Cerebellum (tissue), 4 donors: ENCODE measurements at places on chromosomes 11 and 22.
A peak's percentile ranks its signal among the peaks of the same experiment; 100 is the strongest.

DNA sequence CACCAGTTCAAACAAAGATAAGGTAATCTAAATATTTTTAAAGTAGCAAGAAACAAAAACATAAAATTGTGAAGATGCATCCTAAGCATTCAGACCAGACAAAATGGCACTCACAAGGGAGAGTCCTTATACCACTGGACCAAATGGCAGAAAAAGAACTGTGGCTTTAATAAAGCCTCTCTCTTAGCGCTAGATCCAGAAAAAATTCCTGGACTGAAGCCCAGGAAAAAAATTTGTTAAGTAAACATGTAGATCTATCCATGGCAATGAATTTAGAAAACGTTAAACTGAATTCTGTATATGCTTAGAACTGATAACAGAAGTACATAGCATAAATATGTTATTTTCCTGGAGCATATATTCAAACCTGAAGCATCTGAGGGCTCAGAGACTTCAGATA, 11.8 kb upstream of the CD59 start:
- no peak for DNase-seq

DNA sequence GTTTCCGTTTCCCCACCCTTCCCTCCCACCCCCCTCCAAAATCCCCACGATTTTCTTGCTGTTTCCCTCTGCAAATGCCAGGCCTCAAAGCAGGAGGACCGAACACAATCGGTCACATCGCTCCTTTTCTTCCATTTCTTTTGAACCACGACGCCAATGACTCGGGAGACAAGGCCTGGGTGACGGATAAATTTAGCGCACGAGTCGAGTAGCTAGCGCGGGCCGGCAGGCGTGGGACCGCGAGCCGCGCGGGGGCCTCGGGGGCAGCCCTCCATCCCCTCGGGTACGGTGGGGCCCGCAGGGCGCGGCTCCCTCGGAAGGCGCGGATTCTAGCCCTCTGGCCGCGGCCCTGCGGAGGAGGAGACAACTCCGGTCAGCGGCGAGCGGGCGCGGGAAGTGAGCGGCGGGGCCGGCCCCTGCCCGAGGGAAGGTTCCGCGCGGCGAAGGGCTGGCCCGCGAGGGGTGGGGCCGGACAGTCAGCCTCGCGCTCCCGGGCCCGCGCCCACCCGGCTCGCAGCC, 414 bp downstream of the JOSD1 start:
- no peak for DNase-seq

- no peak for DNase-seq
These were observed 8.8 kb upstream of the SCUBE1 start for GRCh38 chr22:43351966-43352345.

GRCh38 chr11:112113539-112114457, 27.1 kb downstream of the SDHD start:
- DNase-seq: peak; percentile 53

DNA sequence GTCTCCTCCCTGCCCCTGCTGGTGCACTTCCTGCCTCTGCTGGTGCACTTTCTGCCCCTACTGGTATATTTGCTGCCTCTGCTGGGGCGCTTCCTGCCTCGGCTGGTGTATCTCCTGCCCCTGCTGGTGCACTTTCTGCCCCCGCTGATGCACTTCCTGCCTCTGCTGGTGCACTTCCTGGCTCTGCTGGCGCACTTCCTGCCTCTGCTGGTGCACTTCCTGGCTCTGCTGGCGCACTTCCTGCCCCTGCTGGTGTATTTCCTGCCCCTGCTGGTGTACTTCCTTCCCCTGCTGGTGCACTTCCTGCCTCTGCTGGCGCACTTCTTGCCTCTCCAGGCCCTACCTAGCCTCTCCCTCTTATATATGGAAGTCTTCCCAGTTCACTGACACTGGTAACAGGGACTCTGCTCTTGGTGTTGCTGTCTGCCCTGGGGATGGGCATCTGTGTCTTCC, 10.1 kb downstream of the MTFP1 start:
- DNase-seq: no peak

DNA sequence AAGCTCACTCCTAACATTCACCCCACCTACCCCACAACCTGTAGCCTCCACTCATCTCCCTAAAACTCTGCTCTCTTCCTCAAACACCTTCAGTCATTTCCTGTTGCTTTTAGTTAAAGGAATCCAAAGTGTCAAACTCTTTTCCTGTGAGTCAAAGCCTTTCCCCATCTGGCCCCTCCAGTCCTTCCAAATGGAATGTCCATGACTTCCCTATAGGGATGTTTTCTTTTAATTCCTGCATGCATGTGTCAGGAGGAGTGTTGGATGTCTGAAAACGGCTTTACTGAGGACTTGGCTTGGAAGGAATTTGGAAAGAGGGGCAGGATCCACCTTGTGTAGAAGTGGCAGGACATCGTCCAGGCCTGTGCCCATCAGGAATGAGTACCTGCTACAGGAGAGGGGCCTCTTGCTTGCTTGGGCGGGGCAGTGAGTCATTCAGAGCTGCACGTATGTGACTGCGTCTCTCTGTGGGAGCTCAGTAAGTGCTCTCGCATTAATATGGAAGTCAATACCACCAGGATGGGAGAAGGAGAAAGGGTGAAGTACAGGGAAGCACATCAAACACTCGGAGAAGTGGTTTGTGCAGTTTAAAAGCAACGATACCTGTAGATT, 491.9 kb downstream of the OPCML start:
- DNase-seq: no peak

GRCh38 chr11:126256216-126256615, 12.5 kb downstream of the SRPRA start:
- DNase-seq: no peak

- peak; percentile 20 for DNase-seq
These were observed 3.5 kb upstream of the ACAT1 start for GRCh38 chr11:108117746-108118371.
